Type B pancreatic cell (in vitro differentiated cells): ENCODE measurements at places on chromosomes 12 and 14.

DNA sequence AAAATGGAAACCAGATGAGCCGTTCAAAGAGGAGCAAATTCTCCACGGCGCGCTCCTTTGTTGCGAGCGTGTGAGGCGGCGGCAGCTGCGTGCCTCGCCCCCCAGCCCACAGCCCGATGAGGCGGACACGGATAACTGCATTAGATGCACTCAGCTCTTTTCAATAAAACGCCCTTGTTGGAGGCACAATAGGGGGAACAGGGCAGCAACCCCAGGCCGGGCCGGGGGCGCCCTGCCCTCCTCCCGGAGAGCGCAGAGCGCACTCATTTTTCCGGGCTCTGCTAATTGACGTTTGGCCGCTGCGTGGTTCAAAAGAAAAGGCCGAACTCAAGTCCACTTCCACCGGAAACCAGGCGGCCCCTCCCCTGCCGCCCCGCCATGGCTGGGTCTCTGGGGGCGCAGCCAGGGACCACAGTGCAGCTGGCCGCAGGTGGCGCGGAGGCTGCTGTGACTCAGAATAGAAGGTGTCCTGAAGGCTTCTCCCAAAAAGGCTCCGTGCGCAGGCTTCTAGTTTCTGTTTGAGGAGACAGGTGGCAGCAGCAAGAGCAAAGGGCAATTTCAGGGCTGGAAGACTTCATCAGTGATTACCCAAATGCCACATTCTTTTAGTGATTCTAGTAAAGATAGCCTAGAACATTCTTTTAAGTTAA, 29.0 kb upstream of the SMOC1 start:
- no peak for DNase-seq

- peak; percentile 64 for DNase-seq
These were observed 221.8 kb downstream of the BTG1 start for GRCh38 chr12:91923864-91924263.

GRCh38 chr14:80606347-80606772, 335.2 kb downstream of the CEP128 start:
- no peak for DNase-seq

GRCh38 chr12:122022393-122023338, 982 bp downstream of the BCL7A start:
- no peak for DNase-seq

GRCh38 chr12:45435945-45436710, 220.2 kb downstream of the ANO6 start:
- DNase-seq, result no peak

DNA sequence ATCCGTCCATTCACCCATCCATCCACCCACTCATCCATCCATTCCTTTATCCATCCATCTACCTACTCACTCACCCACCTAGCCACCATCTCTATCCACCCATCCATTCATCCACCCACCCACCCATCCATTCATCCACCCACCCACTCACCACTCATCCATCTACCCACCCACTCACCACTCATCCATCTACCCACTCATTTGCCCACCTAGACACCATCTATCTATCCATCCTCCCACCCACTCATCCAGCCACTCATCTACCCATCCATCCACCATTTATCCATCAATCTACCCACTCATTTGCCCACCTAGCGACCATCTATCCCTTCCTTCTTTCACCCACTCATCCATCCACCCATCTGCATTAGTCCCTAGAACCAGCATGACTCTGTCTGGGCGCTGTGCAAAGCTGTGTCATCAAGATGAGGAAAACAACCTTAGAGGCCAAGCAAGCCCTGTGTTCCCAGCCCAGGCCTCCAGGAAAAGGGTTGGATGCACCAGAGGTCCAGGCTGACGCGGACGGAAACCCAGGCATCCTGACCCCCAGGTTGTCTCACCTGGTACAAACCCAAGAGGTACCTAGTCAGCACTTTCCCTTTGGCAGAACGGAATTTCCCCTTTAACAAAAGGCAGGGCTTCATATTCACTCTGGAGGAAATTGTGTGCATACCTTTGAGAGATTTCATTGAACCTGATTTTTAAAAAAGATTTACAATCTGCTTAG, 73.7 kb downstream of the NOC4L start:
- no peak for DNase-seq

DNA sequence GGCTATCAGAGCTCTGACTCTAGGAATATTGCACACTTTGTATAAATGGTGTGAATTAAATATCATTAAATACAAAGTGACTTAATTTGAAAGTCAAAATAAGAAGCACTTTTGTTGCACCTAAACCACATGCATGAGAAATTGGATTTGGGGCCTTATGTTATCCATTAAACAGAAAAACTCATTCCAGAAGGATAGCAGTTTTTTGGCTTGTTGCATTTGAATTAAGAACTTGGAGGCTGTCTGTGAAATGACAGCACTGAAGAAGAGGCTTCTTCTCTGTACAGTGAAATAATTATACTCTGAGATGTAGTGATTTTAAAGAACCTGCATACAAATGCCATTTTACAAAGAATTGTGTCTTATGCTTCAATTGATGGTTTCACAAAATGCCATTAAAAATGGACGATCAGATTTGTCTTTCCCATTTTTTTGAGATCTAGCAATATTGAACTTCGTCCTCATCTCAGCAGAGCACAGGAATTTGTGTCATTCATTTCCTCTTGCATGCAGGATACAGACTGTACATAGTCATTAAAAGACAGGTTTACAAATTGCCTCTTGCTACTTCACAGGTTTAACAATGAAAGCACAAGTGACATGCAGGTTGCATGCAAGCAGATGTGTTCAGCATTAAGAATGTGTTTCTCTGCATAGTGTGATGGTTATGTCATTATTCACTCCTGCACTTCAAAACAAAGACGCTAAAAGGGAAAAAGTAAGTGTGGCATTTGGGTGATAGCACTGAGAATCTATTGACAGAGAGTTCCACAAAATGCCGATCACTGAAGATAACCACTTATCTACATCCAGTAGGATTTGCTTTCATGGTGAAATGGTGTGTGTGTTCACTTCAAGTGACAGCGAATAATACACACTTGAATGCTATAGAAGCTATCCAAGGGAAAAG, 35.9 kb upstream of the PYGL start:
- DNase-seq, result no peak

DNA sequence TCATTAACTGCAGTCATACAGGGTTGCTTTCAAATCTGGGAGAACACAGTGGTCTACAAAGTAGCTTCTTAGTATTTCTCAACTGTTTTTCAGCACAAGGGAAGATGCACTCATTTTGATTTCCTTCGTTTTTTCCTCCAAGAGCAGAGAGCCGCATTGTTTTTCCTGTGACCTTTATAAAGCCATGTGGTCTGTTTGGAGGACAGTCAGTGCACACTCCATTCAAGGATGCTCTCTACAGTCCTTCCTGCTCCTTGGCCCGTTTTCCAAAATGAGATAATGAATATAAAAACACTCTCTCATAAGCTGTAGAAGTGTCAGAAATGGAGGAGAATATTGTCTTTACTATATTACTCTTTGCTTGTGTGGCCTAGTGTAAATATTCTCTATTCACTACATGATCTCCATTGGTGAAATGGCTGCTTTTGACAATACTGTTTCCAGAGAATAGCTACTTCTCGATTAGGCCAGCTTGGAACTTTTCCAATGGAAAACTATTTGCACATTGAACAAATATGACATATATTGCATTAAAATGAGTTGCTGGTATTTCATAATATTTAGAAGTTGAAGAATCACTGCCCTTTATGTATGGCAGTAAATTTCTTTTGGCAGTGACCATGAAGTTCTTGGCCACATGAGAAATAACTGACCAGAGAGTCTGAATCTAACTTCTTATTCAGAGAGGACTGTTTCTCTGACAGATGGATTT, 393.1 kb upstream of the RGS6 start:
- DNase-seq, result no peak
